G401 (cell line): ENCODE measurements at places on chromosomes 3 and 15. TPM values are rescaled to one million over a fixed set of nuclear protein-coding genes. Genes with fewer than 3 reads are reported as not detected.
A peak's percentile ranks its signal among the peaks of the same experiment; 100 is the strongest.

DNA sequence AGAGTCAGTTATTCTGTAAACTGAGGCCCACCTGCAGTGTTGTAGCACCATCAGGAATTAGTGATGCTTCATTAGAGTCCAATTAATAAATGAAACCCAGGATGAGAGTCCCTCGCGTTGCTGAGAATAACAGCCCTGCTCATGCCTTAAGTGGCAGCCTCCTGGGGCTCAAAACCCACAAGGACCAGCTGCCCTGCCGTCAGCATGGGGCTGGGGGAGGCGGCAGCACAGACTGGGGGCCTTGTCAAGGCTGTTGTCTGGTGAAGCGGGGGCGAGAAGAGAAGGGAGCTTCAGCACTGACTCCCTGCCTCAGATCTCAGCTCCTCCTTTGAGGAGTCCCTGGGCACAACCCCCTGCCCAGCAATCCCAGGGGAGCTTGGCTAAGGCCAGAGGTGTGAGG is 21.0 kb downstream of the CCDC33 start:
- no peak for DNase-seq

DNA sequence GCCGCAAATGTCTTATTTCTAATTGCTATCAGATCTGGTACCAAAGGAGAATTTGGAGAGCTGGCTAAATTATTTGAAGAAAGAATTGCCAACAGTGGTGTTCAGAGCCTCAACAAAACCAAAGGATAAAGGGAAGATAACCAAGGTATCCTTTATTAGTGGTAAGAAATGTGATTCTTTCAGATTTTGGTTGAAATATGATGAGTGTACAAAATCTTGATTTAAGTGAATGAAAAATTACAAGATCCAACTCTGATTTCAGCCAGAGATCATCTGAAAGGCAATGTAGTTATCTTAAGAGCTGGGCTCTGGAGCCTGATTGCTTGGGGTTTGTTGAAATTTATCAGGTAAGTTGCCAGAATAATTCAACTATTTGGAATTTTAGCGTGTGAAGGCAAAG is 4.7 kb downstream of the GNL3 start:
- DNase-seq: no peak

DNA sequence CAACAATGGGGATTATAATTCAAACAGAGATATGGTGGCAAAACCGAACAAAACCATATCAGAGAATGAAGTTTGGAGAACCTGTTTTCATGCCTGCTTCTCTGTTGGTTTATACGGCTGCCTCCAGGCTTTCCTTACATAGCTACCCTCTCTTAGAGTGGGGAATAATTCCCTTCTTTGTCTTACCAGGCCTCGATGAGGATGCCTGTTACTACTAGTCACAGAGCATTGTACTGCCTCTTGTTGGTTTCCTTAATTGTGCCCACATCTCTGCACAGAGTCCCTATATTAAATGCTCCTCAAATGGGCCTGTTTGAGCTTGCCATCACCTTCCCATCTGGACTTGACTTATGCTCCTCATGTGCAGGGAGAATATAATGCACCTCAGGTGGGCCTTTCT is 92.9 kb downstream of the NCEH1 start:
- no peak for DNase-seq

GRCh38 chr3:55332176-55332575 is 154.9 kb downstream of the WNT5A start:
- no peak for DNase-seq

DNA sequence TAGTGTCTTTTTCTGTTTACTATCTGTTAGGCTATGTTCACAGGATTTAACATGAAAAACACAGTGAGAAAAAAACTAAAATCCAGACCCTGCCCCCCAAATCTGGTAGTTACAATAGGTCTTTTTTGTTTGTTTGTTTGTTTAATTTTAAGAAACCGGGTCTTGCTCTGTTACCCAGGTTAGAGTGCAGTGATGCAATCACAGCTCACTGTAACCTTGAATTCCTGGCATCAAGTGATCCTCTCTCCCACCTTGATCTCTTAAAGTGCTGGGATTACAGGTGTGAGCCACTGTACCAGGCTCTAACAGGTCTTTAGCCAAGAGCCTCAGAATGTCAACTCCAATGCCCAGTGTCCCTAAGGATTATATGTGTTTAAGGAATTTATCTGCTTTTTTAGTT is 88.0 kb upstream of the GOLIM4 start:
- no peak for DNase-seq

Gene GOLGA8G
- not detected in 2 replicates for total RNA-seq

GRCh38 chr3:99868311-99868646 is 50.6 kb downstream of the CMSS1 start:
- no peak for DNase-seq

DNA sequence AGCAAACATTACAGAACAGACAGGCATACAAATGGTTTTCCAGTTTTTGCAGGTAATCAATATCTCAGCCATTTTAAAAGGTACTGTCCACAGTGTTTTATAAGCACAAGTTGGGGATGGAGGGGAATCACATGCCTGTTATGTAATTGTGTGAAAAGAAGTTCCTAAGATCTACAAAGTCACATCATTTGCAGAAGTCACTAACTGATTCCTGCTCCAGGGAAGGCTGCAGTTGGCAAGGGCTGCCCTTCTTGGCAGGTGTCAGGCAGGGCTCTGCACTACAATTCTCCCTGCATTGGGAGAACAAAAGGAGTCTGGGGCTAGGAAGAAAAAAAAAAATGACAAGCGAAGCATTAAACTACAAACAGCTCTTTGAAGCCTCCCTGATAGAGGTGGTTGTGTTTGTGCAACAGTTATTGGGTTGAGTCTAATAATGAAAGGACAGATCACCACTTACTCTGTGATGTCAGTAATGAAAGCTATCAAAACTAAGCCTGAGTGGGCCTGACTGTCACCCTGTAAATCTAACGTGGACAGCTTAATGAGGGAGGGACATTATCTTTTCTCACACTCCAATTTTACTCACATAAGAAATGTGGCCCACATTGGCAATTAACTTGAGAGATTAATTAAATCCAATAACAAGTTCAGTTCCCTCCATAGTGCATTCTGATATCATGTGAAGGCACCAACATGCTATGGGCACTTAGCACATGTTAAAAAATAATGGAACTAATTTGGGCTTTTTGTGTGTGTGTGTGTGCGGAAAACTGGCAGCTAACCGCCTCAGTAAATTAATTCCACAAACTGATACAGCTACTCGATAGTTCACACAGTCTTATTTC is 242.9 kb downstream of the FHIT start:
- DNase-seq: no peak

GRCh38 chr3:185649414-185649813 is 63.3 kb downstream of the SENP2 start:
- no peak for DNase-seq

DNA sequence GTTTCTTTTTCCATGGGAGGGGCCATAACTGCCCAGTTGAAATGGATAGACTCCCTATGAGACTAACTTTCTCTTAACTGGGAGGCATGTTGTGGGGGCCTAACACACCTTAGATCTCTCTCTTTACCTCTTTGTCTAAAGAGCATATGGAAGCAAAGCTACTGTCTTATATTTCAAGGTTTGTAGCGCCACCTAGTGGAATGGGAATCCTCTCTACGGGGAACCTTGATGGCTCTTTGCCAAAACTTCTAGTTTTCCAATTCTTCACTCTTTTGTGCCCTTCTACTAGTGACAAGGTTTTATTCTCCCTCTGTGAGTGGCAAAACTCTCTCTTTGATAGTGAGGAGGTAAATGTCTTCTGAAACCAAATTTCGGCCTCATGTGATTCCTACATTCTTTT is 1030.4 kb upstream of the CADM2 start:
- DNase-seq: peak; percentile 13

DNA sequence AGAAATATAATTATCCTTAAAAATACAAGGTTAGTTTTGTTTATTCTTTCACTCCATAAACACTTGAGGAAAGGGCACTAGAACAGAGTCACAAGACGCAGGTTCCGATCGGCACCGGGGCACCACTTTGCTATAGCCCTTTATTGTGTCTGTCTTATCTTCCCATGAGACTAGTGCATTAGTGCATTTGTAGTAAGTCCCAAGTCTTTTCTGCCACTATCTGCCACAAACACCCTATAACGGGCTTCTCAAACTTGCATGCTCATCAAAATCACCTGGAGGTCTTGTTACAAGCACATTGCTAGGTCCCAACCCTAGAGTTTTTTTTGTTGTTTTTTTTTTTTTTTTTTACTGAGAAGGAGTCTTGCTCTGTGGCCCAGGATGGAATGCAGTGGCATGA is 213.1 kb downstream of the FOXP1 start:
- DNase-seq: no peak

Gene LRRC31
- not detected in 2 replicates for total RNA-seq

- no peak for DNase-seq
These were observed 2.5 kb downstream of the SCAMP2 start for GRCh38 chr15:74870436-74871215.

- DNase-seq: no peak
These were observed 59.6 kb downstream of the ABTB1 start for GRCh38 chr3:127732303-127732702.

Gene MGA
- 9.5 and 22.0 TPM in 2 replicates for total RNA-seq

GRCh38 chr3:51588724-51589123 is 50.2 kb downstream of the RAD54L2 start:
- DNase-seq: no peak

Gene CALML4
- 1.1 and 2.4 TPM in 2 replicates for total RNA-seq

DNA sequence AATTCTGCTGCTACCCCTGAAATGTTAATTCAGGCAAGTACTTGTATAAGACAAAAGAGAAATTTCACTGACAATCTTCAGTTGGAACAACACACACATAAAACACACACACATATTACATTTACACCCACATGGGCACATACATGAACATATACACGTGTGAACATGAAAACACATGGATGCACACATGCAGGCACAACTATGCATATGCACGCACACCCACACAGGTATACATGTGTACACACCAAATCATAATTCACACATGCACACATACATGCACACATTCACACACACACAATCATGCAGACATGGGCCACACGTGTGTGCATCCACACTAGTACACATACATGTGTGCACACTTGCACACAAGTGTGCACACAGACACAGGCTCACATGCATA is 277.8 kb downstream of the OCA2 start:
- DNase-seq: no peak

Gene NUP210
- total RNA-seq: 33.0 and 45.0 TPM in 2 replicates

DNA sequence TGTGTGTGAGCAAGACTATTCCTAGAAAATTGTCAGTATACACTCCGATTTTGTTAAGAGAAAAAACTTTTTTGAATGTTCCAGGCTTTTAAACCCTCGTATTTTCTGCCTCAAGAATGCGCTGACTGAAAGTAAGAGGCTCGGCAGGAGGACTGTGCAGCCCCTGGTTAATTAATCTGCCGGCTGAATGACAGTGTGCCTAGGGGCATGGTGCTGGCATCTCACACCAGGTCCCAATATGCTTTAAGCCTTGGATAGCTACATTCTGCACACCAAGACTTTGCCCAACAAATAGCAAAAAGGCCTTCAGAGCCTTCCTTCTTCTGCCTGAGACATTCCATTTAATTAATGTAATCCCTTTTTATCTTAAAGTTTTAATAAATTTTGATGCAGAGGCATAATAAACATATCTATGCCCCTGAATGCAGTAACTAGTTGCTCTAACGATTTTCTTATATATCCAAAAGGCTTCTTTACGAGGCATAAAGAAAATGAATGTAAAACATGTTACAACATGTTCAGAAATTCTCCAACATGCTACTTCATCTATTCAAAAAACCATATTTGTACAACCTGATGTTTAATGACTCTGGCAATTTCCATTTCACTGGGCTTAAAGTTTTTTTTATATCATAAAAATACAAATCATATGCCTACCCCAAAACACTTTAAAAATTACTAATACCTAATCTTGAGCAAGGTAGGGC is 37.9 kb downstream of the DPH6 start:
- DNase-seq: peak; percentile 53

DNA sequence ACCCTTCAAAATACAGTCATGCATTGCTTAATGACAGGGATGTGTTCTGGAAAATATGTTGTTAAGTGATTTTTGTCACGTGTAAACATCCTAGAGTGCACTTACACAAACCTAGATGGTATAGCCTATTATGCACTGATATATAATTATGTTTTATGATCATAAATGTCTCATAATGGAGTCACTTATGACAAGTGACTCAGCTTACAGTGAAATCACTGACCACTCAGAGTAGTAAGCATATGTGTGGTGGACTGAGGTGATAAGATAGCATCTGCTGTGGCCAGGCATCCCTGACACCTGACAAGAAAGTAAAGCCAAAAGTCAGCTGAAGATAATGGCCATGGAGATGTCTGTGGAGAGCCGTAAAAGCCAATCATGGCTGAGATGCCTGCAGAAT is 5.4 kb downstream of the ACAD11 start:
- no peak for DNase-seq

DNA sequence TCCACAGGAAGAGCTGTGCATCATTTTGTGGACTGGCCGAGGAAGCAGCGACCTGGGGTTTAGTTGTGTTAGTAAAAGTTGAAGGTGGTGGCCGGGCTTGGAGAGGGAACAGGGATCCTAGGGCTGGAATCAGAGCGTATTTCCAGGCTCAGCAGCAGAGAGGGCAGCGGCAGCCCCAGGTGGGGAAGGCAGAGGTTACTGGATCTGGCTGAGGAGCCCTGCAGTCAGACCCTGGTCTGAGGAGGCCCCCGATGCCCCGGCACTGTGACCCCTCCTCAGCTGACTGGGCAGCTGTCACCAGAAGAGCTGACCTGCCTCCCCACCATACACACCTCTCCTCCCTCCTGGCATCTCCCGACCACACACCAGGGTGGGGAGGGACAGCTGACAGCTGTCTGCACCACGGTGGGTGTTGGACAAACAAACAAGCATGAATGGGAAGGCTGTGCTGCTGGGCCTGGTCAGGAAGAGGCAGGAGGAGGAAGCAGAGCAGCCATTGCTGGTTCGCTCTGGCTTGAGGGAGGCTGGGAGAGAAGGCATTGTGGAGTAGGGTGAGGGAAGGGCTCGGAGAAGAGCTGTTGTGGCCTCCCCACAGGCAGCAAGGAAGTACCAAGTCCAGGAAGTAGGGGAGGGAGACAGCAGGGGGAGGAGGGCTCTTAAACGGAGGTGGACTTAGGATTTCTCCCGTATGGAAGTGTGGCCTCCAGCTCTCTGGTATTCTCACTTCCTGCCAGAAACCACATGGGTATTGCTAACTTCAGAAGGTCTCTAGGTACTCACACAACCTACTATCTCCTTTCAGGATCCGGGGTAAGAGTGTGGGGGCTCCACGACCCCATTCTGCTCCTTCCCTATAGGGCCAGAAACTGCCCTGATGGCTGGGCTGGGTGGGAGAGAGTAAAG is 49.5 kb upstream of the HACD2 start:
- no peak for DNase-seq

- no peak for DNase-seq
These were observed 76.2 kb downstream of the PCCB start for GRCh38 chr3:136326316-136326715.

- no peak for DNase-seq
These were observed 2.8 kb upstream of the CCDC9B start for GRCh38 chr15:40343512-40343911.

Gene ULK4
- total RNA-seq: 6.6 and 25.4 TPM in 2 replicates

DNA sequence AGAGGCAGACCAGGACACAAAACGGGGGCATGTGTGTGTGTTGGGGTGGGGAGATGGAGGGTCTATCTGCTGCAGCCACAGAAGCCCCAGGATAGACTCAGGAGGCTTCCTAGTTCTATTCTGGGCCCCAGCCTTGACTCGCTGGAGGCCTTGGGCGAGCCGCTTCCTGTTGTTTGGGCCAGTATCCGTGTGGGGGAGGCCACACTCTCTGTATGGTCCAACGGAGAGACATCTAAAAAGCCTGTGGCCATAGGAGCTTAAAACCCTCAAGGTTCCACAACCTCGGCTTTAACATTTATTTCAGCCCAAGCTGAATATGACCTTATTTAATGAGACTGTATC is 32.8 kb downstream of the POC1A start:
- no peak for DNase-seq

Gene GNB4
- total RNA-seq: 36.4 and 54.4 TPM in 2 replicates
